GM12878 (cell line): ENCODE measurements at places on chromosomes 7 and 10.

GRCh38 chr7:112982441-112983063, 104.1 kb downstream of the GPR85 start:
- no peak for DNase-seq

DNA sequence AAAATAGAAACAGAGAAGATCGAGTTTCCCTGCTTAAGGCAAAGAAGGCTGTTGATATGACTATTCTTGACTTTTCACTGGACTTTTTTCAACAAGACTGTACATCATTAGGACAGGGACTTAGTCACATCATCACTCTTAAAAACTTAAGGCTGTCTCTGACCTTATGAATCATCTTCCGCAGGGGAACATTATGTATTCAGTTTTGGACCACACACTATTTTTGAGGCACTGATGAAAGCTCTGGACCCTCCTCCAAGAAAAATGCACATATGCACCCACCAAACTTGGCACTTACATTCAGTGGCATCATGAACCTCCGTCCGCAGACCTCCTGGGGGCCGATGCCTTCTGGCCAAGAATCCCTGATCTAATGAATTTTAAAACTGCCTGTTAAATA, 96.4 kb downstream of the CALD1 start:
- no peak for DNase-seq

- DNase-seq: no peak
Observed at GRCh38 chr7:50308532-50309385, 4.2 kb downstream of the IKZF1 start.

DNA sequence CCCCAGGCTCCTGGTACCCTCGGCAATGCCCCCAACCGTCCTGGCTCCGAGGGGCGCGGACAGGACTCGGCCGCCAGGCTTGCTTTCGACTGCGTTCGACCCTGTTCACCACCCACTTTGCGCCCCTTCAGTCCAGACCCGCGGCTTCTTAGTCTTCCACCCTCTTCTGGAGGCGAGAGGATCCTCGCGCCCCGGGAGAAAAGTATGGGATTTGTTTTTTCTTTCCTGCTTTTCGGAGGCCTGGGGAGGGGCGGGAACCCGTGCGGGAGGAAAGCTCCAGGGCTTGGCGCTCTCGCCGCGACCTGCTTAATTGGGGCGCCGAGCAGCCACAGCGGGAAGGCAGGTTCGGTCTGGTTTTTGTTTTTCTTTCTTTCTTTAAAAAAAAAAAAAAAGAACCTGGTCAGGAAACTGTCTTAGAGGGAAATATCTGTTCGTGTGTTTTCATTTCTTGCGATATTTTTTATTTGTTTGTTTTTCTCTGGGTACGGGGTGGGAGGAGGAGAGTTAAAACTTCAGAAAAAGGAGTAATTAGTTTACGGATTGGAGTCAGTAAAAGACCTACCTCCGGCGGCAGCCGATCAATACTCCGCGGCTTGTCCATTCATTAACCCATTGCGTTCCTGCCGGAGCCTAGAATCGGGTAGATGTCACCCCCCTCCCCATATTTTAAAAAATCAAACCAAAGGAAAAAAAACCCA, 1.6 kb downstream of the EMX2 start:
- DNase-seq: no peak

DNA sequence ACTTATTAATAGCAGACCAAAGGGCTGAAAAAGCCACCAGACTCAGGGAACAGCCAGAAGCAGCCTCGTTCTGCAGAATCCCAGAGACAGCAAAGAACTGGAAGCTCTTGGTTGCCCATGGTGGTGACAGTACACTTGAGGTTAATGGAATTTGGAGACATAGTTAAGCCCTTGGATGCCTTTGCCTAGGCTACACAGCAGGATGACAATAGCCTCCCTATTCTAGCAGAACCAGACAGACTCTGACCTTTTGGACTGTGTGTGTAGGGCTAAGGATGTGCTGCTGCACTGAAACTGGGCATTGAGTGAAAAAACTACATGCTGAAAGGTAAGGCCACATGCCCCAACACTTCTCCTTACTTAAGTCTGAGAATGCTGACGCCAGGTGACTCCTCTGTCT, 22.7 kb downstream of the OTUD1 start:
- no peak for DNase-seq

DNA sequence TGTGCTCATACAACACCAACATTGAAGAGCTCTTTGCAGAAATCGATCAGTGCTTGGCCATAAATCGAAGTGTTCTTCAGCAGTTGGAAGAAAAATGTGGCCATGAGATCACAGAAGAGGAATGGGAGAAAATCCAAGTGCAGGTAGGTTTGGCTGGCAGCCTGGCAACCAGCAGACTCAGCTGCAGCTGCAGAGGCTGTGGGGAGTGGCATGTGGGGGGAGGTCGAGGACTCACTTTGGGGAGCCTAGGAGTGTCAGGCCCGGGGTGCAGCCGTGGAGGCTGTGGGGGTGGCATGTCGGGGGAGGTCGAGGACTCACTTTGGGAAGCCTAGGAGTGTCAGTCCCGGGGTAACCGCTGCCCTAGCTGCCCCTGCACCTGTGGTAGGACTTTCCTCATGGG, 35.1 kb downstream of the RNF32 start:
- DNase-seq: no peak

- no peak for DNase-seq
Observed at GRCh38 chr7:158957921-158958491, 101.6 kb downstream of the DYNC2I1 start.

GRCh38 chr7:127690806-127691205, 38.8 kb downstream of the SND1 start:
- DNase-seq: no peak

DNA sequence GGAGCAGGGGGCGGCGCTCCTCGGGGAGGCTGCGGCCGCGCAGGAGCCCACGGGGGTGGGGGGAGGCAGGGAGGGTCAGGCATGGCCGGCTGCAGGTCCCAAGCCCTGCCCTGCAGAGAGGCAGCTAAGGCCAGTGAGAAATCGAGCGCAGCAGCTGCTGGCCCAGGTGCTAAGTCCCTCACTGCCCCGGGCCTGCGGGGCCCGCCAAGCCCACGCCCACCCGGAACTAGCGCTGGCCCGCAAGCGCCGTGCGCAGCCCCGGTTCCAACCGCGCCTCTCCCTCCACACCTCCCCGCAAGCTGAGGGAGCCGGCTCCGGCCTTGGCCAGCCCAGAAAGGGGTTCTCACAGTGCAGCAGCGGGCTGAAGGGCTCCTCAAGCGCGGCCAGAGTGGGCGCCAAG, 28.3 kb upstream of the TES start:
- DNase-seq: no peak

GRCh38 chr10:86413046-86413728, 46.6 kb upstream of the GRID1 start:
- peak; percentile 94 for DNase-seq

DNA sequence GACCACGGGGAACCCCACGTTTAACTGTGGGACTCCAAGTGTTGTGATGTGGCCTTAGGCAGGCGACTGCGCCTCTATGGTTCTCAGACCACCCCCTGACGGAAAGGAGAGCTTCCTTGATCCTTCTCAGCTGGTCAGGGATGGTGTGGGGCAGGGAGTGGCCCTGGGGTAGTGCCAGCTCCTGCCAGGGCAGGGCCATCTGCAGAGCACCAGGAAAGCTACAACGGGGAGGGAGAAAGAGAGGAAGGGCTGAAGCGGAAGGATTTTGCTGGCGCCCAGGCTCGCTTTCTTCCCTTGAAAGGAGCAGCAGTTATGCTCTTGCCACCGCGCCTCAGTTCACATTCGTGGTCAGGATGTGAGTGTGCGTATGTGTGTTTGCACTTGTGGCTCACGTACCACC, 74.9 kb upstream of the PCBD1 start:
- no peak for DNase-seq

DNA sequence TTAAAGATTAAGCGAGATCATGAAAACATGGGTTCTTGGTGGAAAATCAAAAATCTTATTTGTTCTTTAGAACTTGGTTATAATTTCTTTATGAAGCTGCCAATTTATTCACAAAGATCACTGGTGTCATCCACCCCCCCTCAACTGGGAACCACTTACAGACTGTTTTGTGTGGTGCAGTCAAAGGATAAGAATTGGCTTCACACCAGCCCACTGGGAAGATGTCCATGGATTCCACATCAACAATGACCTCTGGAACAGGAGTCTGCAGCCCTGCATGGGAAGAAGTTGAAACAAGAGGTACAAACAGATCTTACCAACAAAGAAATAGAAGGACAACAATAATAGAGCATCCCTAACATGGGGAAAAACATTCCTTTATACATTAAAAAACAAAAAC, 205.2 kb downstream of the SFMBT2 start:
- DNase-seq: no peak

- no peak for DNase-seq
Observed at GRCh38 chr10:122992031-122992585, 11.9 kb downstream of the PSTK start.

DNA sequence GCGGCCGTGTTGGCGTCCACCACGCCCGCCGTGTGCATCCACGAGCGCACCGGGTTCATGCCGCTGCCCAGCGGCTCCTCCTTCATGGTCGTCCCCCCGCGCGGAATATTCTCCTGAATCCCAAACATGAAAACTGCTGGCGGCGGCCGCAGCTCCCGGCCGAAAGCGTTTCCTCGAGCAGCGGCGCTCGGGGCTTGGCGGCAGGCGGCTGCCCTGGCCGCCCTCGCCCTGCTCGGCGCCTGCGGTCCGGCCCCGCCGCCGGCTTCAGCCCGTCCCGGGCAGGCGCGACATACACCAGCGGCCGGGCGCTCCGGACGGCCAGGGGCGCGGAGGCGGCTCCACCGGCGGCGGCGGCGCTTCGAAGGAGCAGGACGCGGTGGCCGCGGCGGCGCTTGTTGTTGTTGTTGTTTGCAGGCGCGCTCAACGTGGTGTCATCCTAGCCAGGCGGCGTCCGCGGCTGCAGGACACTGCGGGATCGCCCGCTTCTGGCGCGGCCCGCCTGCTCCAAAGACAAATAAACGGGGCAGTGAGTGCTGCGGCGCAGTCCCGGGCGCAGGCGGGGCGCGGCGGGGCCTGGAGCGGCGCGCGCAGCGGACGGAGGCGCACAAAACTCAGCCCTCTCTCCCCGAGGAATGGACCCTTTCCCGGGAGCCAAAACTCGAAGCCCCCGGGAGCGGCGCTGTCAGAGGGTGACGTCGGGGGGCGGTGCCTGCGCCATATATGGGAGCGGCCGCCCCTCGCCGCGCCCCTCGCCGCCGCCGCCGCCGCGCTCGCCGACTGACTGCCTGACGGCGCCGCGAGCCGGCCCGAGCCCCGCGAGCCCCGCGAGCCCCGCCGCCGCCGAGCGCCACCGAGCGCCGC, at the start of gene EBF3:
TSS of gene EBF3 (minus strand) at position 634 of the 861 bp plus-strand sequence. CDS start at position 128, 506 bp downstream.
- no peak for DNase-seq

DNA sequence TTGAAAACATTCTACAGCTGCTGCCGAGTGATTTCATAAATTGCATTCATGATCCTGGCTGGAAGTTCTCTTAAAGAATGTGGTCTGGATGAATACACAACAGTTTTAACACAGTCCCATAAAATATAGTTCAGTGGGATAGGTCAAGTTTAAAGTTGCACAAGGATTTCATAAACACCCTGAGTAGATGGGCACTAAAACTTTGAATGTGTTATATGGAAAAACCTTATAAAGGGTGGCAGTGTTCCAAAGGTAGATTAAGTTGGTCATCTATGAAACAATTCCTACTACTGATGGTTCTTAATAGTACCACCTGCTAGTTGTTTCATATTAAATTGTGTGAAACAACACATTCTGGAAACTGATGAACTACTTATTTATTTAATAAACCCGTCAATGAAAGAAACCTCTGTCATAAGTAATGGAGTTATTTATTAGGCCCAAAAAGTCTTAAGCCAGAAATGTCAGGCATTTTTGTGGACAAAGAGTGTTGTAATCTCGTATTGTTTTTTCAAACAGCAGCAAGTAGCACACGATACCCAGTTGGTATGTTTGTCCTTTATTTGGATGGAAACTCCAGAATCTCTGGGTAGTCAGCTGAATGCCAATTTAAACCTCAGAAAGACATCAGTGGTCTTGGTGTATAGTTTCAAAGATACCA, 14.3 kb upstream of the RPA3 start:
- no peak for DNase-seq

DNA sequence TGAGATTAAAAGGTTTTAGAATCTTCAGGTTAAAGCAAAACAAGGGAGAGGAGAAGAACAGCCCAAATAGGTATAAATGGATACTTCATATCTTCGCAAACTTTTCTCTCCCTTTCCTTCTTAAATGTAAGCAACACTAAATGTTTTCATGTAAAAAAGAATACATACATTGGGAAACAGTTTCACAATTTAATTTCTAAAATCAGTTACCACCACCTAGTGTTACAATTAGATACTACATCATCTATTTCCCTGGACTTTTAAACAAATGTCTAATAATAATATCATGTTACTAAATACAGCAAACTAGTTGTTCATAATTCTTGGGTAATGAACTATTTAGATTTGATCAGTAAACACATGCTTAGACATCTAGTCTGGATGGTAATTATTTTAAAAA, 35.8 kb downstream of the MINDY3 start:
- DNase-seq: no peak

DNA sequence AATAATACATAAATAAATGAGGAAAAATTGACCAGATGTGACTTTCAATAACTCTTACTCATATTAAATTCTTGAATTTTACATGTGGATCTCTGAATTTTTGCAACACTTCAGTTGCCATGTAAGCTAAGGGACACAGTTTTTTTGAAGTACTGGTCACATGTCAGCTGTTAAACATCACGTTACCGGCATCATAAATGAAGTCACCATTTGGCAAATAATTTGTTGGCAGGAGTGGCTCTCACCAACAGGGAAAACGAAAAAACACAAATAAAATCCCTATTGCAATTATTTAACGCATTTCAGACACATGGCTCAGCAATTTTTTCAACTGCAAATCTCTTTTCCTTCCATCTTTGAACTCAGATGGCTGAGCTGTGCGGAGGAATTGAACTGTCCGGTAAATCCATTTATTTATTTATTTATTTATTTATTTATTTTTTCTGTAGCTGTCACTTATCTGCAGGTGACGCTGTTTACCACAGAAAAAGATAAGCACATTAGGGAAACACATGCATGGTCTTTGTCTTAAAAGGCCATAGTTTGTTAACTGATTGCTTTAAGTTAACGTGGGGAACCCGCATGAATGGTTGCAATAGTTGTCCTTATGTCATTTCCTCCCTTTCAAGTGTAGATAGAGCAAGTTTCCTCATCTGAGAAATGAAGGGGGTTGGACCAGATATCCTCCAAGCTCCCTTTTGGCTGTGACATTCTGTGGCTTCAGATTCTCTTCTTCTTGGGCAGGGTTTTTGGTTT, 64.7 kb upstream of the JAZF1 start:
- DNase-seq: no peak

- no peak for DNase-seq
Observed at GRCh38 chr10:34046506-34047034, 712.1 kb upstream of the NRP1 start.

GRCh38 chr10:78553792-78554191, 515.0 kb upstream of the ZMIZ1 start:
- DNase-seq: no peak

DNA sequence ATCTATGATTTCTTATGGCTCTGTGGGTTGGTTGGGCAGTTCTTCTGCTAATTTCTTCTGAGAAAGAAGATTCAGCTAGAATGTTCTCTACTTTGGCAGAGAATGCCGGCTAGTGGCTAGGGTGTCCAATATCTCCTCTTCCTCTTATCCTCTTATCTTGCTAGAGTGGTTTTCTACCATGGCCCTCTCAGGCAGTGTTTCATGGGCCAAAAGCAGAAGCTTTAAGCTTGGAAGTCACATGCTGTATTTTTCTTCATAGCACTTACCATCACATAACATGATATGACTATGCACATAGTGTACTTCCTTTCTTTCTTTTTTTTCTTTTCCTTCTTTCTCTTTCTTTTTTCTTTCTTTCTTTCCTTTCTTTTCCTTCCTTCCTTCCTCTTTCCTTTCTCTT, 140.0 kb downstream of the ITGB8 start:
- no peak for DNase-seq
